ENCODE measurements at places on chromosomes 11 and 22.

DNA sequence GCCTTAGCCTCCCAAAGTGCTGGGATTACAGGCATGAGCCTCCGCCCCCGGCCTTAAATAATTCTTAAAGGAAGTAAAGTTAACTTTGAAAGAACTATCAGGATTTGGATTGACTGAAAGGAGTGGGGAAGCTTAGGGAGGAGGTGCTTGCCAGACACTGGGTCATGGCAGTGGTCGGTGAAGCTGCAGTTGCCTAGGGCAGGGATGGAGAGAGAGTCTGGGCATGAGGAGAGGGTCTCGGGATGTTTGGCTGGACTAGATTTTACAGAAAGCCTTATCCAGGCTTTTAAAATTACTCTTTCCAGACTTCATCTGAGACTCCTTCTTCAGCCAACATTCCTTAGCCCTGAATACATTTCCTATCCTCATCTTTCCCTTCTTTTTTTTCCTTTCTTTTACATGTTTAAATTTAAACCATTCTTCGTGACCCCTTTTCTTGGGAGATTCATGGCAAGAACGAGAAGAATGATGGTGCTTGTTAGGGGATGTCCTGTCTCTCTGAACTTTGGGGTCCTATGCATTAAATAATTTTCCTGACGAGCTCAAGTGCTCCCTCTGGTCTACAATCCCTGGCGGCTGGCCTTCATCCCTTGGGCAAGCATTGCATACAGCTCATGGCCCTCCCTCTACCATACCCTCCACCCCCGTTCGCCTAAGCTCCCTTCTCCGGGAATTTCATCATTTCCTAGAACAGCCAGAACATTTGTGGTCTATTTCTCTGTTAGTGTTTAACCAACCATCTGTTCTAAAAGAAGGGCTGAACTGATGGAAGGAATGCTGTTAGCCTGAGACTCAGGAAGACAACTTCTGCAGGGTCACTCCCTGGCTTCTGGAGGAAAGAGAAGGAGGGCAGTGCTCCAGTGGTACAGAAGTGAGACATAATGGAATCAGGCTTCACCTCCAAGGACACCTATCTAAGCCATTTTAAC is at the start of gene NNMT:
Gene NNMT (plus strand): TSS at position 724 of the 929 bp plus-strand sequence. CDS start 158 bp downstream, at position 882.
- DNase-seq: no peak

- no peak for DNase-seq
These were observed 22.0 kb upstream of the CABP2 start for GRCh38 chr11:67545280-67545679.

- no peak for DNase-seq
These were observed 76.2 kb upstream of the VPREB1 start for GRCh38 chr22:22168190-22168940.

DNA sequence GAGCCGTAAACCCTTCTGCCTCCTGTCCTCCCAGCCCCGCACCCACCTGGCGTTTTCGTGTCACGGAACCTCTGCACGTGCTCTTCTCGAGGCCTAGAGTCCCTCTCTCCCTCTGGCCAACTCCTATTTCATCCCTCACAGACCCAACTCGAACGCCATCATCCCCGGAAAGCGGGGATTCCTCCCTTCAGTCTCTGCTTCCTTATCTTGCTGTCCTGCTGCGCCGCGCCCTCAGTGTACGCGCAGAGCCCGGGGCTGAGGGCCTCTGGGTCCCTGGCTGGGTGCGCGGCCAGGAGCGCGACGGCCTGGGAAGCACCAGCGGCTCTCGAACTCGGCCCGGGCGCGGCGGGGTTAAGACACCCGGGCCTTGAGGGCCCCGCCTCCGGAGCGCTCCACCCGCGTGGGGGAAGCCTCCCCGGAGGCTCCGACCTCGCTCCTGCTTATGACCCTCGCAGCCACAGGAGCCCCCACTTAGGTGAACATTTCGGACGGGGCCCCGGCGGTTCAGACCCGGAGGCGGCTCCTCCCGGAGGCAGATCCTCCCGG is 398 bp upstream of the ATG16L2 start:
- DNase-seq: no peak

DNA sequence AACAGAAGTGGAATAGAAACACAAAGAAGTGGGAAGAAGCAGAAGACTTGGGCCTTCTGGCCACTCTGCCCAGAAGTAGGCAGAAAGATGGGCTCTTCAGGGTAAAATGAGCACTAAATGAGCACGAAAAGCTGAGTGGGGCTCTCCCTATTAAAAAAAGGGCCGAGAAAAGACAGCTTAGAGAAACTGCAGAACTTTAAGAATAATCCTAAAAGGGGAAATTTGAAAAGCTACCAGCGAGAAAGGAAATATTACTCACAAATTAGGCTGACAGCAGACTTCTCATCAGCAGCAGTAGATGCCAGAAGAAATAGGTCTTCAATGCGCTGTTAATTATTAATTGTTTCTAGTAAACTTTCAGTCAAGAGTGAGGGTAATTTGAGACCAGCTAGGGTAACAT is 78.2 kb downstream of the UVRAG start:
- no peak for DNase-seq

DNA sequence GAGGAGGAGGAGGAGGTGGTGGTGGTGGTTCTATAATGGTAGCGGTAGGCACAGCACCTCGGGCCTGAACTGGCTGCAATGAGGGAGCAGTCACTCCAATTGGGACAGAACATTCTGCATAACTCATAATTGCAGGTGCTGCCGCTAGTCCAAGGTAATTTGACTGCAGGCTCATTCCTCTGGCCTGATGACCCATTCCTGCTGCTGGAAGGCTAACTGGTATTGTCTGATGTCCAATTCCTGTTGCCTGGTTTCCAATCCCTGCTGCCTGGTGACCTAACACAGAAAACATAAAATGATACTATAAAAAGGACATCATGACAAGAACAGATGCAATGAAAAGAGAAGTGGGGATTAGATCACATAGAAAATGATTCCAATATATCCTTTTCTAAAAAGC is 7.9 kb upstream of the AGBL2 start:
- DNase-seq: no peak

DNA sequence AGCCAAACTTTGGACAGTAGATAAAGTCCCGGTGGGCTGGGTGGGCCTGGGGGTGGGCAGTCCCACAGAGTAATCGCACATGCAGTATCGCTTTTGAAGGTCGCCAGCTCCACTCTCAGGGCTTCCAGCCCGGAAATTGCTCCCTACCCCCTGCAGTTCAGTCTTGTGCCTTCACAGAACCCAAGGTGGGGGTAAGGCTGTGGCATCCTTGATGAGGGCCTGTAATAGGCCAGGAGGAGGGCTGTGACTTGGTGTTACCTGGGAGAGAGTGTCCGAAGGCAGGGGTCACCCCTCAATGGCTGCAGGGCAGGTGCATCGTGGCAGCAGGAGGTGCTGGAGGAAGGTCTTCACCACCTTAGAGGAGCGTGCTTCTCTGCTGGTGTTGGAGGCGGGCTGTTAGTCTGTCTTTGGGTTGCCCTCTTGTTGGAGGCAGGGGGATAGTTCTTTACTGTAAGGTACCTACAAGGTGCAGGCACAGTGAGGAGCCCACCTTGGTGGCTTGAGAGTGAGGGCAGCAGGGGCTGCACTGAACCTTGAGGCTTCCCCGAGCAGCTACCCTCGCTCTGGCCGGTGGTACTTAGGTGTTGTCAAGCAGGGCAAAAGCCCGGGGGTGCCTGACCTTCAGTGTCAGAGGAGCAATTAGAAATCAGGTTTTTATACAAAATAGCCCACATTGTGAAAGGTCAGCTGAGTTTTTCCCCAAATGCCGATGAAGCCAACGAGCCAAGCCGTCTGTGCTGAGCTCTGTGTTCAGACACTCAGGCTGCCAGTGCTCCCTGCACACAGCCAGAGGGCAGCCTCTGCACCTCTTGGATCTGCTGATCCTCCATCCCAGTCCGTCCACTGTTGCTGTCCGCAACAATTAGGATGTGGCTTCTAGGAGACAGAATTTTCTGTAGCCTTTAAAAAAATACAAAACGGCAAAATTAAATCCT is 21.9 kb downstream of the SAMM50 start:
- no peak for DNase-seq

GRCh38 chr11:115326526-115326925 is 177.7 kb downstream of the CADM1 start:
- DNase-seq: no peak

DNA sequence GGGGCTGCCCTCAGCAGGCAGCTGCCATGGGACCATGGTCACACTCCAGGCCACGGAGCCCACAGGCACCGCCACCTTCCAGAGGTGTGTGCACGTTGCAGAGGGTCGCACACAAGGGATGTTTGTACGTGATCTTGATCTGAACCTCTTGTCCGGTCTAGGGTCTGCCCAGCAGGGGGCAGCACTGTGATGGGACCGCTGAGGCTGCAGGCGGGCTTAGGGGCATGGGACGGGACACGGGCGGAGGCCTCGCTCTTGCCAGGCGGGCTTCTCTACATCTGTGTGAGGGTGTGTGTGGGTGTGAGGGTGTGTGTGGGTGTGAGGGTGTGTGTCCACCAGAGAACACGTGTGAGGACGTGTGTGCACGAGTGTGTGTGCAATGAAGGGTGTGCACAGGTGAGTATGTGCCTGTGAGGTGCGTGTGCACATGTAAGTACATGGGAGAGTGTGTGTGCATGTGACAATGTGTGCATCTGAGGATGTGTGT is 52.4 kb downstream of the CACNA1I start:
- peak; percentile 25 for DNase-seq

- no peak for DNase-seq
These were observed 715.5 kb downstream of the BRD1 start for GRCh38 chr22:49112176-49112575.

GRCh38 chr11:114438303-114438702 is 964 bp upstream of the REXO2 start:
- no peak for DNase-seq

DNA sequence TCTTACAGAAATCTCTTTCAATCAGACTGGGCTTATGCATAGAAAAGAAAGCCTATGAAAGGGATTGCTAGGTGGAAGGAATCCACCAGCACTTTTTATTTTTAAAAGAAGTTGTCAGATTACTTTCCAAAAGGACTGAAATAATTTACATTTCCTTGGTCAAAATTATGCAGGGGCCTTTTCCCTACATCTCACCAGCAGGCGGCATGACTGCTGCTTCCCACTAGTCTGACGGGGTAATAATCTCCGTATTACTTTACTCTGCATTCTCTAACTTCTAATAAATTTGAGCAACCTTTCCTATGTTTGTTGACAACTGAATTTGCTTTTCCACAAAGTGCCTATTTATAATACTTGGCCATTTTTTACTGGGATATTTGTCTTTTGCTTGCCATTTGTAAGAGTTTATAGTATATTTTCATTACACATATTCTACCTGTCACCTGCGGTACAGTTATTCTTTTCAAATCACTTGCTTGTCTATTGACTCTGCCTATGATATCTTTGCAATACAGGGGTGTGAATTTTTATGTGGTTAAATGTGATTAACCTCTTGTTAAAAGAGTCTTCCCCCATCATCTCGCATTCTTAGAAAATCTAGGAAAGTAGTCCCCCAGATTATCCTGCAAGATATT is 51.9 kb upstream of the USP47 start:
- DNase-seq: peak; percentile 4

- DNase-seq: no peak
These were observed 22.1 kb downstream of the IGLL5 start for GRCh38 chr22:22909605-22910271.

- DNase-seq: no peak
These were observed 133.3 kb downstream of the TBC1D22A start for GRCh38 chr22:46895753-46896152.

DNA sequence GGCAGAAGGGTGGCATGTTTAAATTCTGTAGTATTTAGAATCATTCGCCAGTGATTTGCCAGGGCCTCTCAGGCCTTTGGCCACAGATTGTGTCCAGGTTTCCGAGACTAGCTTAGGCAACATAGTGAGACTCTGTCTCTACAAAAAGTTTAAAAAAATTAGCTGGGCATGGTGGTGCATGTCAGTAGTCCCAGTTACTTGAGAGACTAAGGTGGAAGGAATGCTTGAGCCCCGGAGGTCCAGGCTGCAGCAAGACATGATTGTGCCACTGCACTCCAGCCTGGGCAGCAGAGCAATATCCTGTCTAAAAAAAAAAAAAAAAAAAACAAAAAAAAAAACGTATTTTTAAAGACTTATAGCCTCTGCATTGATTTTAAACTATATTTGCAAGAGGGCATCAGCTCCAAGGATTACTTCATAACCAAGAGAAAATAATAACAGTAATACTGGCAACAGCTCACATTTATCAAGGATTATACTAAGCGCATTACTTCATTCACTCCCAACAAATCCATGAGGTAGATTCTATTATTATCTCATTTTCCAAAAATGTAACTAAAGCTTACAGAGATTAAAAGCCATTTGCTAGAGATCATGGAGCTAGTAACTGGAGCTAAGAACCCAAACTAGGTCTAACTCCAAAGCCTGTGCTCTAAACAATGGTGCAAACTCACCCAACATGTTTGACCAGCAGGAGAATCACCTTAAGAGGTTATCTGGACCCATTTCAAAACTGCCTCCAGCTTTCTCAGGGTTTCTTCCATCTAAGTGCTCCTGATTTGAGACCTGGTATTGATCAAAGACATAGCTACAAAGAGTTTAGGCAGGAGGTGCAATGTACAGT is 32.6 kb upstream of the SLC6A5 start:
- DNase-seq: no peak

GRCh38 chr22:41094041-41094593 is 1.7 kb downstream of the EP300 start:
- no peak for DNase-seq

GRCh38 chr22:44396727-44397722 is 84.3 kb upstream of the SHISAL1 start:
- no peak for DNase-seq
